ENCODE measurements at places on chromosomes 16 and 17.

GRCh38 chr16:2507665-2508064, 6.1 kb upstream of the ATP6V0C start:
- DNase-seq: no peak

DNA sequence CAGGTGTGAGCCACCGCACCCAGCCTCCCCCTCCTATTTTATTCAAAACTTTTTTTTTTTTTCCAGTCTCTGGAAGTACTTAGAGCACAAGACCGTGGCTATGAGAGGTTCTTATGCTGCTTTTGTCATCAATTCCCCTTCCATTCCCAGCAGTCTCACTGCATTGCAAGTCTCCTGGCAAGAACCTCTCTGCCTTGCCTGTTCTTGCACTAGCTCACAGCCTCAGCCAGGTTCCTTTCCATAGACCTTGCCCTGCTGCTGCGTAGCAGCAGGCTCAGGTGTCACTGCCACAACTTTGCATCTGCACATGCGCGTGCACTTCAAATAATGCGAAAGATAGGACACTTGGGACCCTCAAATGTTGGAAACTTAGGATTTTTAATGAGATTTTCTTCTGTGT, 15.6 kb downstream of the ATP6V0A1 start:
- DNase-seq: no peak

- no peak for DNase-seq
These were observed 119.5 kb downstream of the IRF8 start for GRCh38 chr16:86018487-86018886.

GRCh38 chr16:67141391-67141790, 9.4 kb downstream of the B3GNT9 start:
- no peak for DNase-seq

DNA sequence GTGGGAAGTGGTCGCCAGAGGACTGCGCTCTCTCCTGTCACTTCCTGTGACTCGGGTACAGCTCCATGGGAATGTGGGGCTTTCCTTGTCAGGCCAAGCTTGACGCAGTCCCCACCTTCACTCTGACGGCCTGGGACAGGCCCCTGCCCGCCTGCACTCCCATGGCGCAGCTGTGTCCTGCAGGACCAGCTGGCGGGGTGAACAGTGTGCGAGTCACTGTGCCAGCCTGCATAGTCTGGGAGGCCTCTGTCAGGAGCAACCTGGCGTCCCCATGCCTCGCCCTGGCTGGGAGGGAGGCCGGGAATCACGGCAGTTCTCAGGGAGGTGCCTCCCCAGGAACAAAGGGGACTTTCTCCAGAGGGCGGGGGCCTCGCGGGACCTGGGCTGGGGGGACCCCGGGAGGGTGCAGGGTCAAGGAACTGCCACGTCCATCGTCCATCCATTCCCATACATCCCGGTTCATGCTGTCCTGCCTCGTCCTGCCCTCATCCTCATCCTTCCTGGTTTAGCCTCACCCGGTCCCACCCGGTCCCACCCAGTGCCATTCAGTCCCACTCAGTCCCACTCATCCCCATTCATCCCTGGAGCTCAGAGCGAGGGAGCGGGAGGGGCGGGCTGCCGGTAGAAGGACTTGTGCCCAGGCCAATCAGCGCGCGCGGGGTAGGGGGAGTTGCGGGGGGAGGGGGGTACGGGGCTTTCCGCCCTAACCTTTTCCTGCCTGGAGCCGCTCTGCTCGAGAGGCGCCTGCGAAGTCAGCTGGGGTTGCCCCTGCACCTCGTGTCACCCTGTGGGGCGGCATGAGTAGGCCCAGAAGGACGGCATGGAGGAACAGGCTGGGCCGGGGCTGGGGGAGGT, 13.4 kb downstream of the FLYWCH1 start:
- DNase-seq: no peak

DNA sequence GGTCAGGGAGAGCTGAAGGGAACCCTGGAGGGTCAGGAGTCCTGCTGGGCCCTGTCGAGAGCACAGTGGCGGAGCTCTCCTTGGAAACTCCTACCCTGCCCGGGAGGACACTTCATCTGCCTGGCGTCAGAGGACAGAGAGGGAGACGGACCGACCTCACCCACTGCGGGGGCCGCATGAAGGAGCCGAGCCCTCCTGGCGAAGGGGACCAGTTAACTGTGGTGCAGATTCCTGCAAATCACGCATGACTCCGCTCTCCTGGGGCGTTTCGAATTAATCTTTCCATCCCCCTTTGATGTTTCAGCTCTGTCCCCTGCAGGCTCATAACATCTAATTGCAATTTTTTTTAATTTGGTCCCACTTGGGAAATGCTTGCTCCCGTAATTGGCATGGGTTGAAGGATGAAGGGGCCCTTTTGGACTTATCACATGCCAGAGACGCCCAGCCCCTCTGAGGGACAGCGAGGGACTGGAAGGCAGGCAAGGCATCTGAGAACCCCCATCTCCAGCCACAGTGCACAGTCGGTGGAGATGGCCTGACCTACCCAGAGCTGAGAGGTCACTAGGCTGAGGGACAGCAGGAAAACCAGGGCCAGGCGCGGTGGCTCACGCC, 26.5 kb downstream of the RPH3AL start:
- DNase-seq: no peak

DNA sequence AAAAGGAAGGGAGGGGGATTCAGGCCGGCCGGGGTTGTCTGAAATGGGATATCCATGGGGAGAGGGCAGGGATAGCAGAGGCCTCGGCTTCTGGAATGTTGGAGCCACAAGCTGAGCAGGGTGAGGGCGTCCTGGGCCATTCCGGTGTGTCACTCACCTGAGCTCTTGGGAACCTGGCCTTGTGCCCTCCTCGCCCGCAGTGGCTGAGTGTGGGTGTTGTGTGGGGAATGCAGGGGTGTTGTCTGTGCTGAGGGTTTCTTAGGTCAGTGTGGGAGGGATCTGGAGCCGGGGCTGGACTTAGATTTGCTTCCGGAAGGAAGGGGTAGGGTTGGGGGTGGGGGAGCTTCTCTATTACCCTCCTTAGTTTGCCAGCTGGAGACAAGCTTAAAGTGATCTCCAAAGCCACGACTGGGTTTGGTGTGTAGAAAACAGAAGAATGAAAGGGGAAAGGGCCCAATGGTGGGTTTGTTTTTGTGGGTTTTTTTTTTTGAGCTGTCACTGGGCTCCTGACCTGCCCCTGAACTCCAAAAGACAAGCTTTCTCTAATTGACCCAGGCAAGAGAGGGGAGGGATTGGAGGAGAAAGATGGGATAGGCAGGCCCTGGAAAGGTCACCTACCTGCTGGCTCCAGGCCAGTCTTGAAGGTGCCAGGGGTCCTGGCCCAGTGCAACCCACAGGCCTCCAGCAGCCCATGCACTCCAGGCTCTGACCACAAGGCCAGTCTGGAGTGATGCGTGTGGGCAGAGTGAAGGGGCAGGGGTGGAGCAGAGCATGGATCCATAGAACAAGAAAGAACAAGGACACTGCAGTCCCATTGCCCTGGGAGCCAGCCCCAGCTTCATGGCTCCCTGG, at the start of gene SULT1A2:
SULT1A2 (minus strand) TSS at position 211 of the 852 bp plus-strand sequence. CDS start 1,120 bp downstream, outside the sequence.
- DNase-seq: no peak

- DNase-seq: no peak
These were observed 73.4 kb upstream of the SDK2 start for GRCh38 chr17:73717690-73718089.

DNA sequence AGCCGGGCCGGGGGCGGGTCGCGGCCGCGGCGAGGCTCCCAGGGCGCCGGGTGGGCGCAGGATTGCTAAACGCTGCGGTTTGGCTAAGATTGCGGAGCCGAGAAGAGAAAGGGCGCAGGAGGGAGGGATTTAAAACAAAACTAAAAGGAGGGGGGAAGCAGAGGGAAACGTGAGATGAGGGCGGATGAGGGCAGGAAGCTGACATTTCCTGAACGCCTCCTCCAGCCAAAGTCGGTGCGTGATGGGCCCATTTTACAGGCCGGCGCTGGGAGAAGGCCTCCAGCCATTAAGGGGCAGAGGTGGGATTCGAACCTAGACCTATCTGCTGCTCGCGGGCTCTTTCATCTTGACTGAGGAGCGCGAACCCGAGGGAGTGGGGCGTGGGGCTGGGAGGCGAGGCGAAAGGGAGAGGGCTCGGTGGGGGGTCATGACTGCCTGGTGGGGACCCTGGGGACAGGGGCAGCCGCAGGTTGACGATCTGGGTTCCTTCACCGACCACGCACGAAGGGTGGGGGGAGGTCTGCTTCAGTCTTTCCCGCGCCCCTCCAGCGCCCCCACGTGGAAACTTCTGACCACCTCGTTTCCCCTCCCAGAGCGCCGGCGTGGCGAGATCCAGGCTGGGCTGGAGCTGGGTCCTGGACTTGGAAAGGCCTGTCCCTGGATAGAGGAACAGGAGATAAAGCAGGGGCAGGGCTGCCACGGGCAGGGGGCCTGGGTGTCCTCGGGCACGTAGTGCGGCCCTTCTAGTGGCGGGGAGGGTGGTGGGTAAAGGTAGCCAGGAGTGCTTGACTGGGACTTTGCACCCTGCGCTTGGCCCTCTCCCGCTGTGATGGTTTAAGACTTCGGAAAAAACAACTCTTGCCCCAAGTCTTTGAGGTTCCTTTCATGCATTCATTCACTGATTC, 3.8 kb upstream of the TAC4 start:
- DNase-seq: peak; percentile 82

DNA sequence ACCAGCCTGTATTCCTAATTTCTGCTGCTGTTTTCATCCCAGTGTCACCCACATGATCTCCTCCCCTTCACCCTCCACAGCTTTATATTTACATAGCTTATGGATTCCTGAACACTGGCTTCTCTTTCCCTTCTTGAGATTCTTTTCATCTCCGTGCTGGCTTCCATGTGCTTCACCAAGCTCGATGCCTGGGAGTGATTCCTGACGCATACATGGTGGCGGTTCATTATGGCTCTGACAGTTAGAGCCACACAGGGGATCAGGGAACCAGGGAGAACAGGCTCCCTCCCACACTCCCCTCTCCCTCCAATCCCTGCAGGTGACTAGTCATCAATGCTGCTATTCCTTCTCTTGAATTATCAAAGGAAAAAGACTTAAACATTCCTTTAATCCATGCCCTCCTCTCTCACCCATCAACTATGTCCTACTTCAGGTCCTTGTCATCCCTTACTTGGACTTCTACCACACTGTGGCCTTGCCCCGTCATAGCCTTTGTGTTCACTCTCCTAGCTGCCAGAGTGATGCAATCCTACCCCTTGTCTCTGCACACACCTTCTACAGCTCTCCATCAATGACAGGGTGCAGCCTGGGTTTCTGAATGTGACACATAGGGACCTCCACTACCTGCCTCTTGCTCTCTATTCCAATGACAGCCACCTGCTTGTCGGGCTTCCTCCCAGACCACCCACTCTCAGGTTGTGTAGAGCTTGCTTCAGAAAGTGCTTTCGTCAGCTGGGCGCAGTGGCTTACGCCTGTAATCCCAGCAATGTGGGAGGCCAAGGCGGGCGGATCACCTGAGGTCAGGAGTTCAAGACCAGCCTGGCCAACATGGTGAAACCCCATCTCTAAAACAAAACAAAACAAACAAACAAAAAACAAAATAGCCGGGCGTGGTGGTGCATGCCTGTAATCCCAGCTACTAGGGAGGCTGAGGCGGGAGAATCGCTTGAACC, 43.6 kb downstream of the MYH13 start:
- no peak for DNase-seq

DNA sequence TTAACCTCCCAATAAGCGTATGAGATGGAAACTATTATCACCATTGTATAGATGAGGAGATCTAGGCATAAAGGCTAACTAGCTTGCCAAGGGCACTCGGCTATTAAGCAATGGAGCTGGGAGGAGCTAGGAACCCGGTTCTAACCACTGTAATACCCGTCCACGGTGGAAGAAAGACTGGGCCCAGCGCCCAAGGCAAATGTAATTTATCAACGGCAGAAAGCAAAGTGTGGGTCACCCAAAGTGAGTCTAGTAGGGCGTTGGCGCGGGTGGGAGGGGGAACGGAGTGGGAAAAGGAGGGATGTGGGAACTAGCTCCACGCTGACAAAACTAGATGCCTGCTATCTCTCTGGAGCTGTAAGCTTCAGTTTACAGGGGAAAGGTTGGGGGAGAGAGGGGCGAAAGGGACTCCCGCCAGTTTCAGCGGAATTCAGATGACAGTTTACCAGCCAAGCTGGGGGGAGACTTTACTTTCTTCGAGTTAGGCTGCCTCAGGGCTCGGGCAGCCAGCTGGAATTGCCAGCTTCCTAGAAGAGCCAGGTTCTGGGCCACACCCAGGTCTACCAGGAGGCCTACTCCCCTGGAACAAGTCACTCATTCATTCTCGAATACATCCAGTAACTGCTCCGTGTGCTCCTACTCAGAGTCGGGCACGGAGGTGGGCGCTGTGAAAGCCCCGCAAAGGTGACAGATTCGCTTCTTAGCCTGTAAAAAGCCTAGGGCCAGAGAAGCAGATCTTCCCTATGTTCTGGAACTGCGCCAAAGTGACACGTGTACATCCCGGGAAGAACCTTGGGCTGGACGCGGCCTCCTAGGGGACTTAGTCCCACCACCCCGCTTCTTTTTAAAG, 837 bp downstream of the LRRC59 start:
- DNase-seq: peak; percentile 31

GRCh38 chr17:27236717-27237315, 57.1 kb upstream of the WSB1 start:
- DNase-seq: peak; percentile 82

- no peak for DNase-seq
These were observed 47.1 kb upstream of the YPEL2 start for GRCh38 chr17:59284317-59284716.

GRCh38 chr16:65480281-65481091, 358.6 kb upstream of the CDH11 start:
- no peak for DNase-seq

- no peak for DNase-seq
These were observed 7.8 kb downstream of the PLCG2 start for GRCh38 chr16:81786868-81787267.

GRCh38 chr16:2208772-2209171, 1.9 kb downstream of the BRICD5 start:
- no peak for DNase-seq

- DNase-seq: no peak
These were observed 32.0 kb downstream of the GSE1 start for GRCh38 chr16:85645021-85645589.

- DNase-seq: no peak
These were observed 2.5 kb upstream of the ZFHX3 start for GRCh38 chr16:73050201-73051099.

DNA sequence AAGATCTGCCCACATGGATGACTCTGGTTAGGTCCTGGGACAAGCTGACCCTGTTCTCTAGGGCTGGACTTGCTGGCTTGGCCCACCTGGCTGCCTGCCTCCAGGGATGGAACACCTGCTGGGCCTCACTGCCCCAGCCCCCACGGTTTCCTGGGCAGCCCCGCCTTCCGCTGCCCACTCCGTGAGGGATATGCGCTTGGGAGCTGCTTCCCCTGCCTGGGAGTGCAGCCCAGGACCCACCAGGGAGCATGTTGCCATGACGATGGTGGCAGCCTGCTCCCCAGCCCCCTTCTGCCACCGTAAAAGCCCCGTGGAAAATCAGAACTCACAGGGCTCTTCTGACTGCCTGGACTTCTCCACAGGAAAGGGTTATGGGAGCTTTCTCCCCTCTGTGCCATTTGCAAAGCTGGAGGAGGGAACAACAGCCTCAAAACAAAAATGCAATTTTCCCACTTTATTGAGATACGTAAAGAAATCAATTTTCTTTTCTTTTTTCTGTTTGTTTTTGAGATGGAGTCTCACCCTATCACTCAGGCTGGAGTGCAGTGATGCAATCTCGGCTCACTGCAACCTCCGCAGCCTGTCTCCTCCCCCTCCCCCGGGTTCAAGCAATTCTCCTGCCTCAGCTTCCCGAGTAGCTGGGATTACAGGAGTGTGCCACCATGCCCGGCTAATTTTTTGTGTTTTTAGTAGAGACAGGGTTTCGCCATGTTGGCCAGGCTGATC, 18.0 kb upstream of the GAS7 start:
- no peak for DNase-seq

- DNase-seq: peak; percentile 32
These were observed 5.8 kb downstream of the TOM1L2 start for GRCh38 chr17:17966399-17966798.

Data from activated CD4-positive, alpha-beta T cell treated with anti-CD3 and anti-CD28 coated beads for 48 hours (primary cell).